Skin of body (tissue), 3 donors: ENCODE measurements at places on chromosomes 4 and X.

- peak; percentile 72 for DNase-seq
Observed at GRCh38 chr4:174255786-174256185, 27.7 kb downstream of the FBXO8 start.

DNA sequence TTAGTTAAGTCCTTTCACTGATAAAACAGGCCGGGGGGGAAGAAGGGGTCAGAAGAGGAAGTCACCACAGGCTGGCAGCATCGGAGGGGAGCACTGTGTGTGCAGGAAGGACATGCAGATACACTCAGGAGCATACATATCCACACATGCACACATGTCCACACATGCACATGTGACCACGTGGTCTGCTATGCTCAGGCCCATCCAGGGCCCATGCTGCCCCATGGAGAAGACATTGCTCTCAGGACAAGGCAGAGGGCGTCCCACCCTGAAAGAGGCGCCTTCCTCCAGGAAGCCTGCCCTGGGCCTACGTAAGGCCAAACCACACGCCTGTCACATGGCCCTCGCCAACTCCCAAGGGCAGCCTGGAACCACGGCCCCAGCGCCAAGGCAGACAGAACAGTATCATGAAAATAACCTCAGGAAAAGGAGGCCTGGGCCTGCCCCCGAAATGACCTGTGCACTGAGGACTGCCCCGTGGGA lies 15.8 kb downstream of the WDR1 start:
- DNase-seq = no peak

- DNase-seq = peak; percentile 20
Observed at GRCh38 chr4:130563185-130563888, 1467.4 kb downstream of the C4orf33 start.

GRCh38 chr4:74260036-74260435 lies 48.2 kb upstream of the EPGN start:
- no peak for DNase-seq

DNA sequence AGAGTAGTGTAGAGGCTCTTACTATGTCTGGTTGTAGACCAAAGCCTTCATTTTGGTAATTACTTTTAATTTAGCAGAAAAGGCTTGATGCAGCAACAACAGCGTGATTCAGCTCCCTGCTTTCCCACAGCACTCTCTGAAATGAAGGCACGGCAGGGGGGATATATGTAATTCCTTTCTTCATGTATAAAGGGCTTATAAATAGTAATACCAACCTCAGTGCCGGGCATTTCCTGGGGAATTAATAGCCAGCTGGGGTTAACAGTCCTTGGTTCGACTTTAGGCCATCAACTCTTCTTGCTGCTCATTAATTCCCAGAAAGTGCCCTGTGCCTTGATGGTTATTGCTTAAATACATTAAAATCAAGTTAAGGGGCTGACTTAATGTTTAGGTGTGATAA lies 669.0 kb downstream of the ZNF674 start:
- DNase-seq = no peak
